Dermis microvascular lymphatic vessel endothelial cell (primary cell): ENCODE measurements at places on chromosomes 12 and 14. TPM values are rescaled to one million over a fixed set of nuclear protein-coding genes. Genes with fewer than 3 reads are reported as not detected.

DNA sequence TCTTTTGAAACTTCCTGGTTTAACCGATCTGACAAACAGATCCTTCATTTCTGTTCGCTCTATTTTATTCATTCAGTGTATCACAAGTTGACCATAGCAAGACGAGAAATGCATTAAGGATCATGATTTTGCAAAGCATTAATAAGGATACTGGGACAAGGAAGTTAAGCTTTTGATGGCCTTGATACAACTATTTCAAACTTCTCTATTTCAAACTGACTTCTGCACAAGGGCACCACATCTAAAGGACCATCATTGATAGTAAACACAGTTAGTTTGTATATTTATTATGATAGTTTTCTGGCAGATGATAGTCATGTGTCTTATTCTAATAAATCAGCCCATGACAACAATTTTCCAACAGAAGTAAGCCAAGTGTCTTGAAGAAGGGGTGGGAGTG lies 25.8 kb upstream of the PLXNC1 start:
- DNase-seq: no peak

GRCh38 chr14:55221968-55222367 lies 30.6 kb upstream of the DLGAP5 start:
- DNase-seq: no peak

- DNase-seq: no peak
Measured at GRCh38 chr12:102096855-102097254, 23.1 kb downstream of the NUP37 start.

- no peak for DNase-seq
Measured at GRCh38 chr12:108326254-108326750, 12.8 kb downstream of the CMKLR1 start.

DNA sequence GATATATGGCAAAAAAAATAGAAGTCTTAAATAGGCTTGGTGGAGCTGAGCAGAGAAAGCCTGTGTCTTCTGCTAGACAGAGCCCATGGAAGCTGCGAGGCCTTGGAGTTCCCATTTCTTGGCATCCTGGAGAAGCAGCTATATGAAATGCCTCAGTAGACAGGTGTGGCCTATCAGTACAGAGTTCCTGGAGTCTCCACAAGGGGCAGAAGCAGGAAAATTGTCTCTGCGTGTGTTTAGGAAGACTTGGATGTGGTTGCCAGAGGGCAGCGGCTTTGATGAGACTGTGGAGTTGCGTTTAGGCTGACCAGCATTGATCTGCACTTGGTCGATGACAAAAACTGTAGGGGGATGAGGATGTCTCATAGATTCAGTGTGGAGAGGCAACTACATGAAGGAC lies 334.5 kb upstream of the SEL1L start:
- DNase-seq: no peak

DNA sequence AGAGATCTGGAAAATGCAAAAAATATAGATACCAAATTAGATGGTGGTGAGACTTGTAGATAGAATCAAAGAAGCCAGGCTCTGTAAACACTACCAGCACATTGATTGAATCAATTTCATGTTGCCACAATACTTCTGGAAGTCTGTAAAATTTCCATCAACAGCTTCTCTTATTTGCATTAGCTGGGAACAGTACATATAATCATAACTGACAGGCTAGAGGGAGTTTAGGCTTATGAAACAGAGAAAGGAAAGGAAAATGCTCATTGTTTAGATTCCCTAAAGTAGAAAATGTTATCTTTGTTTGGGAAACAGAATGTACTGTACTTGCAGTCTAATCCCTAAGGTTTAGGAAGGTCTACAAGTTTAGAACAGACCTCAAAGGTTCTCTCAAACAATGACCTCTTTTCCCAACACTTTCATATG lies 335.2 kb downstream of the CEP128 start:
- no peak for DNase-seq

DNA sequence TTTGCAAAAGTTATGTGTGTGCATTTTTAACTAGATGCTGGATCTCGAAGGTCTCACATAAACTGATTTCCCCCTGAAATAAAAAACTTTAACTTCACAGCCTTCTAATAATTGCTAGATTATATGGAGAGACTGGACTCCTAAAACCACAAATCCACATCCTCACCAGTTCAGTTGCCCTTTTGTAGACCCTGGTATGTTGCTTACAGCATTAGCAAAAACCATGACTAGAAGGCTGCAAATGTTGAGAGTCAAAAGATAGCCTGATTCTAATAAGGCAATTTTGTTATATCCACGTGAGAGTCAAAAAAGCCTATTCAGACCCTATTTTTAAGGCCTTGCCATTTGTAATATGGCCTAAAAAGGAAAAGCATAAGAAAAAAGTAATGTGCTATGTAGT lies 37.4 kb downstream of the RASSF8 start:
- no peak for DNase-seq

DNA sequence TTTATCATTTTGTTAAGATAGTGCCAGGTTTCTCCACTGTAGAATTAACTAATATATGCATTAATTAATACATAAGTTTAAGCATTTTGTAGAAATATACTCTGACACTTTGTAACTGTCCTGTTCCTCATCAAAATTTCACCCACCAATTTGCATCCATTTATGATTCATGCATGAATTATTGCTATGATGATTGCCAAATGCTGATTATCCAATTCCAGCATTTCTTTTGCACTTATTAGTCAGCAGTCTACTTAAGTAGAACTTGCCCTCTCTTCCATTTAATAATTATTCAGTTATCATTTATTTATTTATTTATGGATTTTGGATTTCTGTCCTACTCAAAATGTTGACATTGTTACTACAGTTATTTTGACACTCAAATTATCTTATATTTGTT lies 72.2 kb downstream of the SLC6A15 start:
- no peak for DNase-seq

GRCh38 chr12:46472893-46473633 lies 100.5 kb upstream of the SLC38A2 start:
- peak; percentile 87 for DNase-seq

- peak; percentile 24 for DNase-seq
Measured at GRCh38 chr12:19799216-19799615, 359.9 kb downstream of the AEBP2 start.

The OR4K17 gene
- not detected in 2 replicates for total RNA-seq

The TMEM263 gene
- total RNA-seq: 40.6 TPM in 2 replicates

The TMTC1 gene
- total RNA-seq: 0.77 and 6.3 TPM in 2 replicates

The CLEC12A gene
- not detected in 2 replicates for total RNA-seq
